CD4-positive, alpha-beta T cell treated with Interleukin-15 for 1 hour (primary cell): ENCODE measurements at places on chromosomes 2 and 18.
A peak's percentile ranks its signal among the peaks of the same experiment; 100 is the strongest.

DNA sequence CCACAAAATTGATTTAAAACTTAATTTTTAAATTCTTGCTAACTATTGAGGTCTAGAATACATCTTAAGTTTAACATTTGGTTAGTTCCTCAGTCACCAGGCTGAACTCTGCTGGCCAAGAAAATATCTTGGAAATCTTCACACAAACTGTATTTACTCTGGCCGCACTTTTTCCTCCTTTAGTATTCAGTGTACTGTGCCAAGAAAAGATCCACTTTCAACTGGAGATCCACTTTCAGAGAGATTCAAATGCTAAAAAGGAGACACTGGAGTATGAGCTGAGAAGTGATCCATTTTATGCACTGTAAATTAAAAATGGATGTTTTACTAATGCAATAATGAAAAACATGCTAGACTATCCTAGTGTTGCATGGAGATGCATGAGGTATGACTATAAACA lies 98.1 kb downstream of the ANTXR1 start:
- no peak for DNase-seq

- peak; percentile 30 for DNase-seq
These were observed 5.1 kb downstream of the FIGLA start for GRCh38 chr2:70785137-70785911.

DNA sequence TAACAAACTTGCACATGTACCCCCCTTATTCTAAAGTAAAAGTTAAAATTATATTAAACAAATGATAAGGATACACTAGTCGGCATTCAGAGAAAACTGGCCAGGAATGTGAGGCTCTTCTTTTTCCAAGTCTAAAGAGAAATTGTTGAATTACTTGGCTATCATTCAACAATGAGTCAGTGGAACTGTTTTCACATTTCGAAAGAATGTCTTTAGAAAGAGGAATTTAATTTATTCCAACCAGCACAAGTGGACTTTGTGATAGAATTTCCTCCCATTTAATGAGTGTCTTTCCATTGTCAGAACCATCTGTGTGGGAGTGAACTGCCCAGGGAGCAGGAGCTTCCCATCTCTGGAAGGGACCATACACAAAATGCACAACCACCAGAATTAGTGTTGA lies 792.2 kb downstream of the EPHA4 start:
- no peak for DNase-seq

- DNase-seq = peak; percentile 75
These were observed 278.0 kb downstream of the NEDD4L start for GRCh38 chr18:58321986-58322385.

DNA sequence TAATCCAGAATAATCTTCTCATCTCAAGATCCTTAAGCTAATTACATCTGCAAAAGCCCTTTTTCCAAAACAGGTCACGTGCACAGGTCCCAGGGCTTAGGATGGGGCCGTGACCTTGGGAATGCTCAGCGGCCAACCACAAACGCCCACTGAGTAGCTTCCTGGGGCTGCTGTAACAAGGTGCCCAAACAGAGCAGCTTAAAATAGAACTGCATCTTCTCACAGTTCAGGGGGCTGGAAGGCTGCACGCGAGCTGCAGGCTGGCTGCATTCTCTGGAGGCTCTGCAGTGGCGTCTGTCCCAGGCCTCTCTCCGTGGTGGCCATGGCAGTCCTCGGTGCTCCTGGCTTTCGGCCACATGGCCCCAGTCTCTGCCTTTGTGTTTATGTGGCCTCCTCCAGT lies 31.9 kb downstream of the ADI1 start:
- no peak for DNase-seq

DNA sequence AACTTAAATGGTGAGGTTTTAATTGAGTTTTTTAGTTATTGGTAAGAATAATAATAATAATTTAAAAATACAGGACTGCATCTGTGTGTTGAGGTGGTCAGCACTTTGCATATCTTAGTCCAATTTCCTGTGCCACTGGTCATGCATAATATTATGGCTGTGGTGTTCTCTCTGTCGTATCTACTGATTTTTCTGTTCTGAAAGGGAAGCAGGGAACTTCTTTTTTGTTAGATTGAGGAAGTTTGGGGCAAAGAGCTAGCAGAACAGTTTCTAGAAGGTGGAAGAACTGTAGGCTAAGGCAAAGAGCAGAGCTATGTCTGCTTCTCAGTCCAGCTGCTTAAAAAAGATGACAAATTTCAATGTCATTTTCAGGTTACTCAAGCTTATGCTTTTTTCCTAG lies 74.3 kb downstream of the XRCC5 start:
- DNase-seq = no peak

- no peak for DNase-seq
These were observed 73.6 kb downstream of the TMEM17 start for GRCh38 chr2:62432407-62432806.

DNA sequence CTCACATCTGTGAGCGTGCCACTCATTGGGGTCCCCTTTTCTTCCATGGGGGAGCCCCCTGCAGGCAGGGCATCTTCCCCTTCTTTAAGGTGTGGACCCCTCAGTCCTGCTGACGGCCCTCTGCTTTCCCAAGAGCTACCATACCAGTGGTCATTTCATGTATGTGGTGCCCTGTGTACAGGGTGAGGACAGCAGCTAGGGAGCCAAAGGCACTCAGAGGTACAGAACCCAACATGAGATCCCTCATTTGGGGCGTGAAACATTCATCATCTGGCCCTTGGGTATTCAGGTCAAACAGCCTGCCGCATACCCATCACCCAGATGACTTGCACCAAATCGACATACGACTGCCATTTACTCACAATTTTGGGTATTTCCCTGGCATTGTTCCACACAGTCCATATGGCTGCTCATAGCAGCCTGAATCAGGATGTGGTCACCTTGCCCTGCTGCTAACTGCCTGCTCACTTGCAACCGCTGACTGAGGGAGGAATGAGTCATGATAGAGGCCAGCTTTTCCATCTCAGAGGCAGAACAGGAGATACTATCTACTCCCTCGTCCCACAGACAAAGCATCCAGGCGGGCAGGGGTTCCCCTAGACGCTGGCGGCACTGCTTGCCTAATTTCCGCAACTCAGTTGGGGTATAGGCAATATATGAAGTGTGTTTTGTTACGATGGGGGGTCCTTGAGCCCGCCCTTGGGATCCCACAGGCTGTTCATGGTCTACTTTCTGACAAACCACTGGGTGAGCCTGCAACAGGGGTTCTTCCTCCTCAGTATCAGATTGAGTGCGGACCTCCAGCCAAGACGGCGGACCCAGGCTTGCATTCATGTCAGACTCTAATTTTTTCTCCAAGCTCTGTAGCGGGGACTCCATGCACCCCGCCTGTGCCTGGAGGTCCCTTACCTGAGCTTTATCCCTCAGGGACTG lies 228.6 kb downstream of the SATB2 start:
- no peak for DNase-seq

DNA sequence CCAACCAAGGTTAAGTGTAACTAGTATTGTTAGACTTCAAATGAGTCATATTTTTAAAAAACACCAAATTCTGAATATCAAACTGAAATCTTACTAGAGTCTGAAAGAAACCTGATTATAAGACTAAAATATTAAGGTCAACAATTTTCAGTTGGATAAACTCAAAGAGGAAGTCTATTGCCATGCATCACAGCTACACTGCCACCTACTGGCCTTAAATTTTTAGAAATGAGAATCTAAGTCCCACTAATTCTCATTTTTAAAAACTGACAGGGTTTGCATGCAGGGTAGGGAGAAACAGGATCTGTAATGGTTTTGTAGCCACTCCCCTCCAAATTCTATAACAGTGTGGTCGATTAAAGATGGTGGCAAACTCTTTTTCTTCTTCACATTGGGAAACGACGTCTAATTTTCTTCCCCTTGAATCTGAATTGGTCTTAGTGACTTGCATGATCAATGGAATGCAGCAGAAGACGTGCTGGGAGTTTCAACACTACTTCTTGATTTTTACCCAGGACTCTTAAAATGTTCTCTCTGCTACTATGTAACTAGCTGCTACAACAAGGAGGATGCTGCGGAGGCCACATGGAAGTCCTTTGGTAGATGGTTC lies 176.1 kb upstream of the SESTD1 start:
- no peak for DNase-seq

DNA sequence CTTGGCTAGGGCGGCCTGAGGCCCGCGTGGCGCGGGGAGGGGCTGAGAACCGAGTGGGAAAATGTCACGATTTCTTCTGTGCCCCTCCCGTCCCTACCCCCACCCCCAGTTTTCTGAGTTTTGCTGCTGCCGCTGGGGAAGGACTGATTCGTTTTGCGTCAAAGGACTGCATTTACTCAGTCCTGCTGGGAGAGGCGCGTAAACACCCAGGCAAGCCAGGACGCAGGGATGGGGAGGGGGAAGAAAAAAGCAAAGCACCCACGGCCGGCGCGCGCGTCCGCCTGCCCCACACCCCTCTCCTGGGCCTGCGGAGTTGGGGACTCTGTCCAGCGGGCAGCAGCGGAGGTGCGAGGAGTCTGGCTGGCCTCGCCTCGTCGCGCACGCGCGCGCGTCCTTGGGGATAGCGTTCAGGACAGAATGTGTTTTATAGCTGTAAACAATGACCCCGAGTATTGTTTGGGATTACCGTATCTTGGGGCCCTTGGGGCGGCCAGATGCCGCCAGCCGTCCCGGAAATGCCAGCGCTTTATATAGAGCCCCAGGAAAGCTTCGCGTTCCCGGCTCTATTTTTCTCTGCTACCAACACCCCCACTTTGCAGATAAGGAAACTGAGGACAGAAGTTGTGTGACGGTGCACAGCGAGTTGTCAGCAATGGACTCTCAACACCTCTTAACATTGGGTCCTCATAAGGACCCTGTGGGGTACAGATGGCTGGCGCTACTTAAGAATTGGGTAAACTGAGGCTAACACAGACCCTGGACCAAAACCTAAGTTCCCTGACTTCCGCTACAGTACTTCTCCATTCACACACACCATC lies 1.7 kb upstream of the FOSL2 start:
- no peak for DNase-seq

GRCh38 chr2:227617316-227618230 lies at the start of gene SCYGR4:
TSS of gene SCYGR4 (plus strand) at chr2:227617498. CDS start at chr2:227617498, 0 bp downstream.
- DNase-seq = no peak

DNA sequence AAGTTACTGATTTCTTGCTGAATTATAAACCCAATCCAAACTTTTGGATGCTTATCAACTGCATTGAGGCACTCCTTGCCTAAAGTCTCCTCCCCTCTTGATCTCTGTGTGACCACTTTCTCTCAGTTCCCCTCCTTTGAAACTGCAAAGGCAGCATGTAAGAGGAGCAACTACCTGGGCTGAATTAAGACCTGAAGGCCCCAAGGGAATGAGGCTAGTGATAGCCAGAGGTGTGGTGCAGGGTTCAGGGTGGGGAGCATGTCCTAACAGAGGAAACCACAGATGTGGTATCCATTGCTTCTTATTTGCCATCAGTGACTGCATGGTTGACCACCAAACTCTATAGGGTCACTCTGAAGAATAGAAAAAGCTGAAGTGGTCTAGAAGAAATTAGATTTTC lies 557.9 kb downstream of the TNS1 start:
- DNase-seq = no peak

DNA sequence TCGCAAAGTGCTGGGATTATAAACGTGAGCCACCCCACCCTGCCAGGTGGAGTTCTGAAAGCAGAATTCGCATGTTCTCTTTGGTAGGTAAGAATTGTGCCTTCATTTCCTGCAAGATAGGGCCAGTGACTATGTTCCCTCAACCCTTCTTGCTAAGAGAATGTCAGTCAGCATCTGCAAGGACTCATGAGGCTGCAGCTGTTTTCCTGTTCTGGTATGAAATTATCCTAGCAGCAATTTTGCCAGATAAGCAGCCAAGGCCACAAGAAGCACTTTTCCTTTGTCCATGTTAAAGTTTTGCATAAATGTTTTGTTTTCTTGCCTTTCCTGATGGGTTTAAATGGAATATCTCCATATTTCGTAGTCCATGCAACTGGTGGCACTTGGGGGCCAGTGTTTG lies 6.8 kb upstream of the ARHGAP28 start:
- DNase-seq = no peak

GRCh38 chr2:198096965-198097364 lies 292.6 kb downstream of the PLCL1 start:
- no peak for DNase-seq

DNA sequence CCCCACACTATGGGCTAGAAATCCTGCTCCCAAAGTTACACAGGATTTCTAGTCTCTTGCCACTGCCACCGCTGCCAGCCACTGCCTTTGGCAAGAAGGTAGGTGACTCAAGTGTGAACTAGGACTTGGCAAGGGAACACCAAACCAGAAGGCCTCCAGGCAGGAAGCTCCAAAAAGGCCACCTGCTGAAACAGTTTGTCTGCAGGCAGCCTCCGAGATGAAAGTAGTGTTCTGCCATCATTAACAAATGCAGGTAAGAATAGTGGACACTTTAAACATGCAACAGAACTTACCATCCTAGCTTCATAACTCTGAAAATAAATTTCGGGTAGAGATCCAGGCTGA lies 3.9 kb downstream of the ANKRD44 start:
- DNase-seq = peak; percentile 36

GRCh38 chr2:237603718-237604362 lies 13.3 kb upstream of the RAB17 start:
- DNase-seq = peak; percentile 89

- DNase-seq = no peak
These were observed 11.0 kb downstream of the KIF5C start for GRCh38 chr2:148885988-148886387.

DNA sequence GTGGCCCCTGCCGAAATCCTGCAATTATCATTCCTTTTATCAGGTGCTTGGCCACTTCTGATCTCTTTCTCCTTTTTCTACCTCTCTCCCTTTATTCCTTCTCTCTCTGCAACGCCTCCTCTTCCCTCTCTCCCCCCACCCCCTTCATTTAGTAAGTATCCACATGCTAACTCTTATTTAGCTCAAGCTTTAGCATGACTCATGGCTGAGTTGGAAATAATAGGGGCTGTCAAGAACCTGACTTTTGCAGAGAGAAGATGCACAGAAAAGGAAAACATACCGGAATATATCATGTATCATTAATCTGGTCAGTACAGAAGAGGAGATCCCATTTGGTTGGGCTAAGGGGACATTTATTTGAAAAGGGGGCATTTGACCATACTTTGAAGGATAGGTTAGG lies 33.1 kb downstream of the FAM171B start:
- DNase-seq = no peak

GRCh38 chr2:23468474-23469141 lies 83.6 kb downstream of the KLHL29 start:
- no peak for DNase-seq

DNA sequence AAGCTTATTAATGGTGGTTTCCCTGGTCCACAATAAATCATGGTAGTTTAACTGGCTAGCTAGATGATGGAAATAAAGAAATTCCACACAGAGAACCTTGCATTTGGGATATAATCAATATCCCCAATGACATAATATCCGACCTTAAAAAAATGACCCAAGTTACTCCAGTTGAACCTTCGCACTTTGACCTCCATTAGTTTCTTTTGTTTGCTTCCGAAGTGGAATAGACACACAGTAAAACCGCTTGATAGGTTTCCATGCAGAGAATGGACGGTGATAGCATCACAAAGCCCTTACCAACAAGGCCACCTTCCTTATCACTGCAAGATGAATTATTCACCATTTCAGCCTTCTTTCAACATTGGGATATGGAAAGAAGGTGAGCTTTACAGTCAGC lies 1966.1 kb upstream of the CELF4 start:
- no peak for DNase-seq

GRCh38 chr2:187554011-187554703 lies at the start of gene TFPI:
TSS of gene TFPI (minus strand) at chr2:187554435. CDS start at chr2:187503768, 50,667 bp downstream.
- DNase-seq = no peak

- no peak for DNase-seq
These were observed 80.2 kb downstream of the CDH20 start for GRCh38 chr18:61413396-61413795.
